ENCODE measurements at places on chromosomes 1 and 21.

- no peak for DNase-seq
These were observed 19.9 kb upstream of the POU2F1 start for GRCh38 chr1:167200749-167201148.

GRCh38 chr1:233904633-233905415 lies at the start of gene SLC35F3:
Gene SLC35F3 (plus strand): TSS chr1:233904676.
- DNase-seq = no peak

- no peak for DNase-seq
These were observed 8.3 kb upstream of the CSRP1 start for GRCh38 chr1:201515062-201515750.

- no peak for DNase-seq
These were observed 44.3 kb downstream of the PCP4 start for GRCh38 chr21:39911286-39912199.

GRCh38 chr1:75985827-75986226 lies 53.6 kb upstream of the ASB17 start:
- DNase-seq = peak; percentile 22

DNA sequence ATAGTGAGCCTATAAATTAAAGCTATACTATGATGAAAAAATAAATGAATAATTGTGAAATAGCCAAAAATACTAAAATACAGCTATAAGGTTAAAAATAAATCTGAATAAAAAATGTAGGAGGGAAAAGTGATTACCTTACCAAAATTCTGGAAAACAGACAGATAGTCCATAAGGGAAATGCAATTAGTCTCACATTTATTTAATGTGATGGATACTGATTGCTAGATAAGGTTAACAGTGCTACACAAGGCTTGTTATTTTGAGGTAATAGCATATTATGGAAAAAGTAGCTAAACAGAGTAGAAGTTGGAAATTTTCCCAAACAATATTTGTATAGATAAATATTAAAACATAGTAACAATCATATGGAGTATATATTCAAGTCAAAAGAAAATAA lies 413.0 kb downstream of the NEGR1 start:
- DNase-seq = no peak

DNA sequence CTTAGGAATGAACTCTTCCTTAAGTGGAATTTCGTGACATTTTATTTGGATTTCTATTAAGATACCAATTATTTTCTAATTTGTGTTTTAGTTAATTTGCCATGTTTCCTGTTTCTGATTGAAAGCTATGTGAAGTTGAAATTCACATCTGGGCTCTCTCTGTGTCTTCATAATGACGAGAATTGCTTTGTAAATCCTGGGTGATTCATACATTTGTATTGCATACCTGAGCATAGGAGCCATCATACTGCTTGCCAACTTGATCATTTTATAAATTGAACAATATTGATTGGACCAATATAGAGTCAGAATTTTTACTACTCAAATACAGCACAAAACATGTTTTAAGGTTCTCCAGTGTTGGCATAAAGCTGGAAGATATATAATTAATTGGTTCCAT lies 817.9 kb downstream of the BRINP3 start:
- no peak for DNase-seq

GRCh38 chr1:94792473-94793295 lies 27.5 kb upstream of the SLC44A3 start:
- peak; percentile 85 for DNase-seq

- DNase-seq = no peak
These were observed 10.6 kb downstream of the ID3 start for GRCh38 chr1:23548704-23549143.

DNA sequence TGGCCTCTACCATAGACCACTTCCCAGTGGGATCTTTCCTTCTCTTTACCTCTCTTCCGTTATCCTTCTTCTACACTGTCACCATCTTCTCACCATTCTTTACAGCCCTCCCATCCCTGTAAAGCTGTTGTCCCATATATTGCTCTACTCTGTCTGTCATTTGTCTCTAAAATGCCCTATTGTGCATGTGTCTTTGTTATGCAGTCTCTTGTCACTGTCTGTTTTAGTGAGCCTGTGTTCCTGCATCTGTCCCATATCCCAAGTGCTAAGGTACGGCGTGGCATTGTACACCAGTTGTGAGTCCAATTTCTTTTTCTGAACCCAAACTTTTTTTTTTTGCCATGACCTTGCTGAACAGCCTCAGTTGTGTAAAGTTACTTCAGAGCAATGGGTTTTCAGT lies 8.8 kb upstream of the ZBTB18 start:
- DNase-seq = no peak

- DNase-seq = no peak
These were observed 348.7 kb downstream of the PCP4 start for GRCh38 chr21:40215941-40216340.

- no peak for DNase-seq
These were observed 16.0 kb upstream of the TEKT2 start for GRCh38 chr1:36067871-36068270.

DNA sequence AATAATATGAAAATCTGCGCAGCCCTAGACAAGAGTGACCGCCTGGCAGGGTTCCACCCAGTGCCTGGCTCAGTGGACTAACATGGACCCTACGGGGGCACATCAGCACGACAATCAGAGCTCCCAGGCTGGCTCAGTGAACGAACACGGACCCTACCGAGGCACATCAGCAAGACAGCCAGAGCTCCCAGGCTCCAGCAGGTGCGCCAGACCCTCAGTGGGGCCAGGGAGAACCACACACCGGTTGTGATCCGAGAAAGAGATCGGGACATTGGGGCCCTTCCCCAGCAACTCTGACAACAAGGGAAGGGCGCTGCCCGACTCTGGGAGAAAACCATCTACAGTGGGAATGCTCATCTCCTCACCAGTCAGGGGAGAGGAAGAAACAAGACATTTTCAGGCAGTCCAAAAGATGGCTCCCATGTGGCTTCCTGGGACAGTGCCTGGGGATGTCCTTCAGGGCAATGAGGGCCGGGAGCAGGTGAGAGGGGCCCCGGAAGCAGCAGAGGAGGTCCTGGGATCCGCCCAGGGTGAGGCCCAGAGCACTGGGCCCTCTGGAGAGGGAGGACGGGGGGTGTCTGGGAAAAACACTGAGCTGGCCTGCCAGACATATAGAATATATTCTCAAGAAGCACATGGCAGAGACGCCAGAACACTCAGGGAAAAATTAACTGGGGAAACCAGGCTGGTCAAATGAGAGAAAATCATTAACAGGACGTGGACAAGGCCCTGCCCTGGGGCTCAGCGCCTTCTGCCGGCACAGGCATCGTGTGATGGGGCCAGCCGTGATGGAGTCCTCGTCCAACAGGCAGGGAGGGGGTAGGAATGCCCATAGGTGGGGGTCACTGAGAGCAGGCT lies 4.8 kb downstream of the ARHGEF16 start:
- no peak for DNase-seq

- no peak for DNase-seq
These were observed 81.8 kb upstream of the PLXNA2 start for GRCh38 chr1:208326033-208326432.

DNA sequence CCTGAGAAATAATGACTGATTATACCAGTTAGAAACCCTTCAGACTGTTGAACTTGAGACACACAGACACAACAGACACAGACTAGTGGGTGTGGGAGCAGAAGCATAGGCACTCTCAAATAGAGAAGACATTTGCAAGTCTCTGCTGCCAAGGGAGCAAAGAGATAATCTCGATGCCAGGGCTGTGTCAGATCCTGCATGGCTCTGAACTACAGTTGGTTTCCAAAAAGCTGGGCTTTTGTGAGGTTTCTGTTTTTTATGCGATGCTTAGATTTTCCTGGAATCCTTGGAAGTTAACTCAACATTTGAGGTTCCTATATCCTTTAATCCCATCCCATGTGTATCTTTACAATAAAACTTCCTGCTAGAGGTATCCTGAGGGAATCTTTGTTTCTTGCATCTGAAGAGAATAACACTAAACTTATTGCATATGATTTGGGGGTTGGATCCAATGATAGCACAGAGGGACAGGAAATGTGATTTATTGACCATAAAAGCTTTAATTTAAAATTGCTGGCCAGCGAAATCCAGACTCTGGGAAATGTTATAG lies 236.4 kb downstream of the SPATA17 start:
- DNase-seq = no peak

DNA sequence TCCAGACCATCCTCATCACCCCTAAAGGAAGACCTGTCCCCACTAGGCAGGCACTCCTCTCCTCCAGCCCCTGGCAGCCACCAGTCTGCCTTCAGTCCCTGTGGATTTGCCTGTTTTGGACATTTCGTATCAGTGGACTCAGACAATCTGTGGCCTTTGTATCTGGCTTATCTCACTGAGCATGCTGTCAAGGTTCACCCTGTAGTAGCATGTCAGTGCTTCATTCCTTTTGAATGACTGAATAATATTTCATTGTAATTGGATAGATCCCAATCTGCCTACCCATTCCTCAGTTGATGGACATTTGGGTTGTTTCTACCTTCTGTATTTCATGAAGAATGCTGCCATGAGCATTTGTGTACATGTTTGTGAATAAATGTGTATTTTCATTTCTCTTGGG lies 32.9 kb upstream of the RNF187 start:
- no peak for DNase-seq

DNA sequence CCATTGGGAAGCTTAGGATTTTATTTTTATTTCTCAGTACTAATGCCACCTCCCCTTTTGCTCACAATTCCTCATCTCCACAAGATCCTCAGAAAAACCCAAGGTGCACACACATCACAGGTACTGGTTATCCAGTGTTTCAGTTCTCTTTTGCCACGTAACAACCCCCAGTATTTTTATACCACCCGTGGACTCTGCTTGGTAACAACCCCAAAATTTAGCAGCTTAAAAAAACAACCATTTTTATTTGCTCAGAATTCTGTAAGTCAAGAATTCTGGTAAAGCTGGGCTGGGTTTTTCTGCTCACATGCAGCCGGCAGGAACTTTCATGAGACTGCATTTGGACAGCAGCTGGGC lies 180.0 kb downstream of the KAZN start:
- DNase-seq = no peak

DNA sequence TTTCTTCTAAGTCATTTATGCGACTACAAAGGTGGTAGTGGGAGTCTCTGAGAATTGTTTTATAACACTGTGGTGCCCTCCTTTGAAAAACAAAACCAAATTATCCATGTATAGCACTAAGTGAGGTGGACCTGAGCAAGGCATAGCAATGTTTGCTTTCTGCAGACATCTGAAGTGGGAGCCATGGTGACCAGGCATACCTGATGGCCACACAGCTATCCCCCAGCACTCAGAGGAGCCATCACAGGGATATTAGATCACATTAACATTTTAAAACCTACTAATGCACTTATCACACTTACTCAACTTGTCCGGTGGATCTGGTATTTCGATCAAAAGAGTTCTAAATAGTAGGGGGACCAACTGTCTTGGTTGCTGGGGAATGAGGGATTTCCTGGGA lies 24.8 kb upstream of the AVPR1B start:
- DNase-seq = no peak

GRCh38 chr21:44295646-44296045 lies 4.2 kb upstream of the PFKL start:
- no peak for DNase-seq

GRCh38 chr1:5119366-5120234 lies 465.2 kb downstream of the AJAP1 start:
- no peak for DNase-seq

DNA sequence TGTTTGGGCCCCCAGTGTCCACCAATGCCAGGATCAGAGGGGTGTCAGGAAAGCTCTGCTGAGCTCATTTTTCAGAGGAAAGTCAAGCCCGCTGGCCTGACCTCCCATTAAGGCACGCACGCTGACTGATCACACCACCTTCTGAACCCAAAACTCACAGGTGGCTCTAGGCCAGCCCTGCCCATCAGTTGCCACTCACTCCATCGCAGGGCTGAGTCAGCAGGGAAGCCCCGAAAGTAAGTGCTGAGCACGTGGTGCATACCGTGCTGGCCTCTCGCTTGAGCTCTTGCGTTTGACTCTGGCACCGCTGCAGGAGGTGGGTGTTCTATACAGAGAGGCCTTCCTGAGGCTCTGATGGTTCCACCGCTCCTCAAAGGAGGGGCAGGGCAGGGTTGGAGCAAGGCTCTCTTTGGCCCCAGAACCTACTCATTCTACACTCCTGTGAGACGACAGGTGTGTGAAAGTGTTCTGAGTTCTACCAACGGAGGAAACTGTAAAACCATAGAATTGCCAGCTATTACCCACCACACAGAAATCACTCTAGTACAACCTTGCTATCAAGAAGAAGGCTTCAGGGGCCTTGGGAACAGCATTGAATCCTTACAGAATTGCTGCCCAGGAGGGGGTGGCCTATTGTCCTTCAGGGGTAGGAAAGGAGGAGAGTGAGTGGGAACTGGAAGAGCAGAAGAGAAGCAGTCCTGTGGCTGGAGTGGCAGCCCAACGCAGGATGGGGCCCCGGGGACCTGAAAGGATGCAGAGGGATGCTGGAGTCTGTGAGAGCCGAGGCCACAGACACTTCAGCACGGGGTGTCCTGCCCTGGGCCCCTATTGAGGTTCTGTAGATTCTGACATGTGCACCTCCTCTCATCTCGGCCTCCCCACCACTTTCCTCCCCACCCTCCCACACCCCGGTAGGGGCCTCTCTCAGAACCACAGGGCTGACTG lies 214.7 kb upstream of the EDN2 start:
- no peak for DNase-seq

DNA sequence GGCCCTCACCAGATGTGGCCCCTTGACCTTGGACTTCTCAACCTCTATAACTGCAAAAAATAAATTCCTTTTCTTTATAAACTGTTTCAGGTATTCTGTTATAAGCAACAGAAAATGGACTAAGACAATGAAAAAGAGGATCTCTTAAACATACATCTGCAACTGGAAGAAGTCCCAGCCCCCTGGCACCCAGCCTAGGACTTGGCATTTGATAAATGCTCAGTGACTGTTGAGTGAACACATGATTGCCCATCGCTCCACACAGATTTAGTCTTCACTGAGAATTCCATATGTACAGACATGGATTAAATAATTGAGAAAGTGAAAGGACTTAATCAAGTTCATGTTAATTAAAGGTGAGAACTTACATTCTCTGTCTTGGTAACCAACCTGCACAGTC lies 344.9 kb upstream of the RUNX1 start:
- no peak for DNase-seq

DNA sequence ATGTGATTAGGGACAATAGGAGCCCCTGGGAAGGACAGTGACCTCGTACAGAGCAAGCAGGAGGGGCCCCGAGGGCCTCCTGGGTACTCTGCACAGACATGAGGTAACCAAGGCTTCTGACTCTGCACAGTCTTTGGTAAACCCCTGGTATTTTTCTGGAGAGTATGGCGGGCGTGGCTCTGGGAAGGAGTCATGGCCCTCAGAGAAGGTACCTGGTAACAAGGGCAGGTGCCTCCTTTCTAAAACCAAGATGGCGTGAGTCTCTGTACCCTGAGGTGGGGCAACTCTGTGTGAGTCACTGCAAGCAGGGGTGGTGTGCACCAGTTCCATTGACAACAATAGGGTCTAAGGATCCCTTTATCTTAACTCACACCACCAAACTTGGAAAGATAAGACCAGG lies 39.9 kb upstream of the SLC19A1 start:
- DNase-seq = no peak

- DNase-seq = no peak
These were observed 213.7 kb downstream of the PBX1 start for GRCh38 chr1:164772635-164773034.

GRCh38 chr1:199020904-199021303 lies 382.1 kb downstream of the PTPRC start:
- DNase-seq = no peak

- DNase-seq = peak; percentile 40
These were observed 211.6 kb downstream of the LMX1A start for GRCh38 chr1:165144757-165145397.

Measured in suppressor macrophage treated with lipopolysaccharide for 1 hour (primary cell).